Activated CD4-positive, alpha-beta T cell treated with anti-CD3 and anti-CD28 coated beads, Interleukin-2, amount 10 ng/mL, durations not matched to agents 7 days and 5 days (primary cell): ENCODE measurements at places on chromosomes 1 and 21.

DNA sequence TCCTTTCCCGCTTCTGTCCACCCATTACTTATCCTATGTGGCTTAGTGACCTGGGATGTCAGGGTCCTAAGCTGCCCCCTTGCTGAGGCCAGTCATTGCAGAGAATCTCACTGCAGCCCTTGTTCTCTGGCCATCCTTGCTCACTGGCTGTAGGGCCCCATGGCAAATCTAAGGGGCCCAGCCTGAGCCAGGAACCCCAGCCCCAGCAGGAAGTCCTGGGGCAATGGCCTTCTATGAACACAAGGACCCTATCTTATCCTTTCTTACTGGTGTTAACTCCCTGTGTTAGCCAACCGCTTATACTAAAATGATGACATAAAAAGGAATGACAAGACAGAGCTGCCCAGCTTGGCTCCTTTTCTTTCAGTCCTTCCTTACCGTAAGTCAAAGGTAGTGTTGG, 29.9 kb downstream of the DHCR24 start:
- DNase-seq: no peak

DNA sequence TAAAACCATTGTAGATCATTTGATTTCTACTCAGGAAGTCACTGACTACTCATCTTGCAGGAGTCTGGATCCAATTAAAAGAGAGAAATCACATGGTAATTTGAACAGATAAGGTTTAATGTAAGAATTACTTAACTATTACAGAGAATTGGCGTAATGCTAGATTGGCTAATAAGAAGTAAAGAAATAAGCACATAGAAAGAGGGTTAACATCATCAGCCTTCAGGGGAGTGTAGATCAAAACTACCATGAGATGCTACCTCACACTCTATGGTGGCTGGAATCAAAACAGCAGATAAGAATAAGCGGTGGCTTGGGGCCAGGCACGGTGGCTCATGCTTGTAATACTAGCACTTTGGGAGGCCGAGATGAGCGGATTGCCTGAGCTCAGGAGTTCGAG, 11.7 kb downstream of the ST3GAL3 start:
- DNase-seq: no peak

DNA sequence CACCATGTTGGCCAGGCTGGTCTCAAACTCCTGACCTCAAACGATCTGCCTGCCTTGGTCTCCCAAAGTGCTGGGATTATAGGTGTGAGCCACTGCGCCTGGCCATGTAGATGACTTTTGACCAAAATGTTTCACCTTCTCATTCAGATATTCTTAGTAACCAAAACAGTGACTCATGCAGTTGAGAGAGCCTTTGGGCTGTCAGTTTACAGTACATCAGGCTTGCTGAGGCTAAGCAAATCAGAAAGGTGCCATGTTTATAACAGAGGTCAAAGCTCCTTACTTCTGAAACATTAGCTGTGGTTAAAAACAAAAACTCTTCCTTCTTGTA, 21.0 kb downstream of the CNIH4 start:
- DNase-seq: peak; percentile 22

- peak; percentile 62 for DNase-seq
Measured at GRCh38 chr1:228794173-228794572, 58.9 kb downstream of the RHOU start.

GRCh38 chr1:99397029-99397428, 132.7 kb downstream of the PLPPR4 start:
- no peak for DNase-seq
